ENCODE measurements at places on chromosomes 11 and 22.

DNA sequence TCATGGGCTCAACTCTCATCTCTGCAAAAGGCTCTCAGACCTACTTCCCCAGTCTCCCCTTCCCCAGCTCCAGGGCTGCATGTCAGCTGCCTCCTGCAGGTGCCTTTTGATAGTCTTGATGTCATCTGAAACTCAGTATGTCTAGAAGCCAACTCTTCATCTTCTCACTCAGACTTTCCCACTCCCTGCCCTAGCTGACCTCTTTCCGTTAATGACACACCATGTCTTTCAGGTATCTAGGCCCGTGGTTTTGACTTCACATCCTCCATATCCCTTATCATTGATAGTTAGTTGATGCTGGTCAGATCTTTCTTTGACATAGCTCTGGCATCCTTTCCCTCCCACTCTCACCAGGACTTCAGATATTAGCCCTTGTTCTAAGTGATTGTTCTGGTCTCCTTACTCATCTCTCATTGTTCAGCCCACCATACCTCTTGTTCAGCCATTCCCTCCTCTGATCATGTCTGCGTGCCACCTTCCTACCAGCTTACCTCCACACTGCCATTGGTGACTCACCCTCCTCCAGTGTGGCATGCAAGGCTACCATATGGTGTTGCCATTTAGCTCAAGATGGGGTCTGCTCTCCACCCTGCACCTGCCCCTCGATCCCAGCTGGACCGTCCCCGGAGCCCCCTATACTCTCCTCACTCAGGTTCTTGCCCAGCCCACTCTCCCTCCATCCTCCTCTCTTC lies 18.4 kb downstream of the TTC12 start:
- no peak for DNase-seq

DNA sequence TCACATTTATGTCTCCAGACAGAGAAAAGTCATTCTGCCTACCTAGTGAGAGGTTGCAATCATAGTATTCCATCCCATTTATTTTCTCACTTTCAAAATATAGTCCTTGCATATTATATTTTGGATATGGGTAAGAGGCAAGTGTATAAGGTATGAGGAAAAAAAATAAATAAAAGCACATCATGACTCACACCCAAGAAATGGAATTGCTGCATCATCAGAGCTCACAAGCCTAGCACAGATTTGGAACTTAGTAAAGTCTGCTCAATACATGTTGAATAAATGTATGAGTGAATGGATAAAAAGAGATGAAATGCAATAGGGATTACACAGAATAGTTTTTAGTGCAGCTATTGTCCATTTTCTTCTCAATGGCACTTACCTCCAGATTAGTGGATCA lies 2.5 kb upstream of the OR51G1 start:
- no peak for DNase-seq

GRCh38 chr11:119752946-119753345 lies 23.9 kb upstream of the NECTIN1 start:
- DNase-seq = peak; percentile 71

DNA sequence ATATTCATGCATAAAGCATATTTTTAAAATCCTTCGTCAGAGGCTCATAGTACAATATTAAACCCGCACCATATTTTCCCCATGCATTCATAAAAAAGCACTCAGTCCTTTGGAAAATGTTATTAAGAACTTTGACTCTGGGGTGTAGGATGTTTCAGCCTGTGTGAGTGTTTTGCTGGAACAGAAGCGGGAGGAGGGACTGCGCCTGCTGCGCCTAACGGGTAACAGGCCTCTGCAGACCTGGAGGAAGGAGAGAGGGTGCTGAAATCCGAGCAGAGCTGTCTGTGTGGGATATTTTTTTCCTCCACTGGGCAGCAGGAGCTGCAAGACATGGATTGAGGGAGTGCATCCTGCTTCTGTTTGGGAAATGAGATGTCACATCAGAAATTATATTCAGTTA lies 483.0 kb downstream of the BRD1 start:
- peak; percentile 17 for DNase-seq

- no peak for DNase-seq
These were observed 137.6 kb upstream of the TTC12 start for GRCh38 chr11:113176599-113177360.

- DNase-seq = no peak
These were observed 10.5 kb downstream of the ARHGEF17 start for GRCh38 chr11:73318501-73319011.
